ENCODE measurements at places on chromosomes 7 and 10.

GRCh38 chr7:43756368-43757072, 2.0 kb upstream of the BLVRA start:
- DNase-seq: peak; percentile 79

DNA sequence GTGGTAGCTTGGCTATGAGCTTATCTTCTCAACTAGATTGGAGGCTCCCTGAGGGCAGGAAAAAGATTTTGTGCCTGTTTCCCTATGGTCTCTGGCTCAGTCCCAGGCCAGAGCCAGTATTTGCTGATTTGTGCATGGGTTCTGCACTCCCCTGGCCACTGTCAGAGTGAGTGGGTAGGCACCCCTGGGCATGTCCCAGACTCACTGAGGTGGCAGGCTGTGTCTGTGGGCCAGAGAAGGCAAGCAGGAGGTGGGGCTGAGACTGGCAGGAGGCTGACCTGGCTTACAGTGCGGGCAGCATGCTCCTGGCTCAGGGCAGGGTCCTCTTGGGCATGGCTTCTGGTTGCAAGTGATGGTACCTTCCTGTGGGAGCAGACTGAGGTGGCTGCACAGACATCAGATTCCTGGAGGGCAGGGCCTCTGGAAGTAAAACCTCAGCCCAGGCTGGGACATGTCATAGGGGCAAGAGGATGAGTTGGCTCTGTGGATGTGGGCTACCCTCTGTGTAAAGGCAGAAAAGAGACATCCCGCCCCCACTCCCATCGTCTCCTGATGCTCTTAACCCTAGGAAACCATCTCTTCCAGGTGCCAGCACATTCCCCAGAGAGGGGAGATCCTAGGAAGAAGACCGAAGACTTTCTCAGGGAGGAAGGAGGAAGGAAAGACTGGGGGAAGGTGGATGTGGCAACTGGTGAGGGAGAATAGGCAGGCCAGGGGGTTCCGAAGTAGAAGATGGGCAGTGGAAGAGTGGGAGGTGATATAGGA, 4.3 kb downstream of the KCP start:
- no peak for DNase-seq

DNA sequence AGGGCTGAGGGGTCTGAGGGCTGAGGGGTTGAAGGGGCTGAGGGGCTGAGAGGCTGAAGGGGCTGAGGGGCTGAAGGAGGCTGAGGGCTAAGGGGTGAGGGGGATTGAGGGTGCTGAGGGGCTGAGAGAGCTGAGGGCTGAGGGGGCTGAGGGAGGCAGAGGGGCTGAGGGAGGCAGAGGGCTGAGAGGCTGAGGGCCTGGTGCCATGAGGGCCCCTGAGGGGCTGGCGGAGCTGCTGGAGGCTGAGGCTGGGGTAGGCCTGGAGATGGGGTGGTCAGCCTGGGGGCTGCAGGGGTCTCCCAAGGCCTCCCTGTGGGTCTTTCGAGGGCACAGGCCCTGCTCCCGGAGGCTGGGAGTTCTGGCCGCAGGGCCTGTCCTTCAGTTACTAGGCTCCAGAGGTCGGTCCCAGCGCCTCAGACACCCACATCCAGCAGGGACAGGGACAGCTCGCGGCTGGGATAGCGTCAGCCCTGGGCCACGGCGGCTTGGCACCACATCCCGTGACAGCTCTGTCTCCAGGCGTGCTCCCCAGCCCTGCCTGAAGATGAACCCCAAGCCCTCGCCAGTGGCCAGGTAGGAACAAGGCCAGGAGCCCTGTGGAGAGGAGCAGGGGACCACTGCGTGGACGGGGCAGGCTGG, 16.9 kb downstream of the MYO1G start:
- DNase-seq: no peak

DNA sequence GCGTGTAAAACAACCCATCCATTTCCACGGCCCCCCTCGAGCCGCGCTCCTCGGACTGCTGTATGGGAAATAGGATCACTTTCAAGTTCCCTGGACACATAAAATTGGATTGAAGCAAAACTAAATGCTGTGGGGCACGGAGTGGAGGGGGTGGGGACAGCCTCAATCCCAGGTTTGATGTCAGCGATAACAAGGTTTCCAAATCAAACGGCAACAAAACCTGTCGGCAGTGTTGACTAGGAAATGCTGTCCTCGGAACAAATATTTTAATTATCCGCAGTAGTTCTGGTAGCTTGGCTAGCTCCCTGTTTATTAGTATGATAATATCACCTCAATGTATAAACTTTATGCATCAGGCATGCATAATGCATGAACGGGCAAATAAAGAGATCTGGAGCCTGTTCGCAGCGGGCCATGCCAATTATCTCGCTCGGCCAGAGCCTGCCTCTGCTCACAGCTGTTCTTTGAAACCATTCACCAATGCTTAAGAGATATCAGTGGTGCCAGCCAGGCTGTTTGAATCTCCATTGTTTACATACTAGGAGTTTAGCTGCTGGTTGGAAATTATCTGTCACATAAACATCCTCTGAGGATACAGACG, 161.1 kb downstream of the PAXIP1 start:
- no peak for DNase-seq

DNA sequence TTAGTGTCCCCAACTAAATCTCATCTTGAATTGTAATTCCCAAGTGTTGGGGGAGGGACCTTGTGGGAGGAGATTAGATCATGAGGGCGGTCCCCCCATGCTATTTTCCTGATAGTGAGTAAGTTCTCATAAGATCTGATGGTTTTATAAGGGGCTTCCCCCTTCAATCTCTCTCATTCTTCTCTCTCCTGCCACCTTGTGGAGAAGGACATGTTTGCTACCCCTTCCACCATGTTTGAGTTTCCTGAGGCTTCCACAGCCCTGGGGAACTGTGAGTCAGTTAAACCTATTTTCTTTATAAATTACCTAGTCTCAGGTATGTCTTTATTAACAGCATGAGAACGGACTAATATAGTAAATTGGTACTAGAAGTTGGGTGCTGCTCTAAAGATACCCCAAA, 365.6 kb downstream of the ANKRD7 start:
- DNase-seq: no peak

DNA sequence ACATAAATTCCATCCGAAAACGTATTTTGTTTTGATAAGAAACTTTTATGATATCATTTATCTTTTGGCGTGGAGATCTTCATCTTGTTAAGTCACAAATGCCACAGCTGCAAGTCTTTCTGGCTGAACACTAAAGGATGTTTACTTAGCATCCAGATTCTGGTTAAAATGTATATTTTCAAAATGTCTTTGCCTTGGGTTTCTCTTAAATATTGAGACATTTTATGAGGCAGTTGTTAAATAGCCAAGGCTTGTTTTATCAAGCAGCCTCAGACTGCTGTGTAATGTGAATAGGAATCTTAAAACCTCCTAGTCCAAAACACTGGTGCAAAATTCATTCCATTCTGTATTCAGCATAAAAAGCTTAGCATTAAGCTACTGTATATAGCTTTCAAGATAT, 136.3 kb upstream of the FZD1 start:
- DNase-seq: peak; percentile 19

GRCh38 chr10:110780704-110781103, 91.0 kb upstream of the PDCD4 start:
- DNase-seq: no peak

- DNase-seq: no peak
Measured at GRCh38 chr7:71710442-71710841, 578.5 kb downstream of the GALNT17 start.

DNA sequence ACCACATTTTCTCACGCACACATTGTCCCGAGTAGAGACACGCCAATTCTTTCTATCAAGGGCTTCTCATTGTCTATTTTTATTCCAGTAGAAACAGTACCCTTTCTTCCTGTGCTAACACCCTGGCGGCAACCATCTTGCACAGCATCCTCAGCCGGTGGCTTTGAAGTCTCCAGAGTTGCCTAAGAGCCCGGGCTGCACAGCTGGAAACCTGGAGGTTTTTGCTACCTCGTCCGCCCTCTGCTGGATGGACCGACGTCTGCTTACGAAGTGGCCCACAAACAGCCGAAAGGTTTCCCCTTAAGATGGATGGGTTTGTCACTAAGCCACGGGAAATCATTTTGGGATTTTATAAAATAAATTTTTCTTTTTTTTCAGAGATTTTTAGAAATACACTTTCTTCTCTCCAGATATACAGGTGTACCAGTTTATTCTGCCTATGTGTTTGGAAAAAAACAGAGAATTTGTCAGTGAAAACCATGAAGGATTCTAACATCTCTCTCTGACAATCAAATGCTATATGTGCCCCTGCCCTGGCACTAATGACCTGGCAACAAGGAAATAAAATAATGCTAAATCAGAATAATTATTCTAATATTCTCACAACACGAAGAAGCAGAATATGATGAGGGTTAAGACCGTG, 81.8 kb upstream of the FAM204A start:
- peak; percentile 67 for DNase-seq

GRCh38 chr7:104431930-104432329, 103.5 kb downstream of the LHFPL3 start:
- DNase-seq: no peak

GRCh38 chr10:114350751-114351150, 53.6 kb downstream of the AFAP1L2 start:
- DNase-seq: no peak

GRCh38 chr10:48574322-48574796, 30.5 kb downstream of the ARHGAP22 start:
- no peak for DNase-seq

- no peak for DNase-seq
Measured at GRCh38 chr7:6658618-6659345, 21.7 kb downstream of the ZNF316 start.

DNA sequence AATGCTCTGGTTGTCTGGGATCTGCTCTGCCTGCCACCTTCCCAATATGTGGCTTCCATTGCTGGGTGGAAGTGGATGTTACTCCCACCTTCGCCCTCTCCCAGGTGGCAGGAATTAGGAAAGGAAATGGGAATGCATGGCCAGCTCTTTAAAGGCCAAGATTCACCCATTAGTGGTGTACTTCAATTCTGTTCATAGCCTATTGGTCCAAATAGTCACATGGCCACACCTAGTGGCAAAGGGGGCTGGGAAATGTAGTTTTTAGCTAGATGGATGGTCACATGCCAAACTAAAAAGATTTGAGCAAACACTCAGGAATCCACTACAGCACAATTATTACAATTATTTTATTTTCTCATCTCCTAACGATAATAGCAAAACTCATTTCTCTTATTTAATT, 135.1 kb downstream of the NPY start:
- DNase-seq: no peak

DNA sequence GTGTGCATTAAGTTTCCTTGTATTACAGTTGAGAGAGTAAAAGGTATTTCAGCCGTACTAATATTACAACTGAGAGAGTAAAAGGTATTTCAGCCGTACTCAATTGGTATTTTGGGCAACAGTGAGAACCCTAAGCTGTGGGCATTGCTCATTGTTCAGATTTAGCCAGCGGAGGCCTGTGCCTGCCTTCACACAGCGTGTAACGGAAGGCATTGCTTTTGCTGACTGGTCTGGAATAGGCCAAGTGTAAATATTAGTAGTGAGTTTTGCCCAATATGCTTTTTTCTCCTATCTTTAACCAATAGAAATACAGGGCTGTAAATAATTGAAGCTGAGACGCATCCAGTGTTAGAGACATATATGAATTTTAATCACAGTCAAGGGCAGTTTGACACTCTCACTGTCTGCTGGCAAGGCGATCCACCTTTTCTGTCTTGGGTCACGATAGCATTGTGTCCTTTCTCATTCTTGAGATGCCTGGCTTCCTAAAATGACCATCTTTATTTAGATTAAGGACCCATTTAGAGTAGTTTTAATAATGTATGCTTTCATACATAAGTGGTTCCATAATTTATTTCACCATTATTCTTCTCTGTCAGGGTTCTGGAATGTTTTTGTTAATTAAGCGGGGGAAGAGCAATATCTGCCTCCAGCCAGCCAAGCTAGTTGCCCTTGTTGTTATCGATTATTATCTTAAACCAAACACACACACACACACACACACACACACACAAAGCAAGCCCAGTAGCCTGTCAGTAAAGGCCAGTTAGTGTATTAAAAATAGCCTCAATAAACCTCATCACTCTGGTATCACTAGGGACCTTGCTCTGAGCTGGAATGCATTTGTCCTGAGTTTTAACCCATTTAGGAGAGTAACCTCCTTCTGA, 130.7 kb downstream of the CELF2 start:
- DNase-seq: no peak

GRCh38 chr10:103111031-103111917, 81.8 kb downstream of the NT5C2 start:
- DNase-seq: peak; percentile 31

- DNase-seq: peak; percentile 31
Measured at GRCh38 chr10:93916257-93917063, 22.7 kb downstream of the SLC35G1 start.

DNA sequence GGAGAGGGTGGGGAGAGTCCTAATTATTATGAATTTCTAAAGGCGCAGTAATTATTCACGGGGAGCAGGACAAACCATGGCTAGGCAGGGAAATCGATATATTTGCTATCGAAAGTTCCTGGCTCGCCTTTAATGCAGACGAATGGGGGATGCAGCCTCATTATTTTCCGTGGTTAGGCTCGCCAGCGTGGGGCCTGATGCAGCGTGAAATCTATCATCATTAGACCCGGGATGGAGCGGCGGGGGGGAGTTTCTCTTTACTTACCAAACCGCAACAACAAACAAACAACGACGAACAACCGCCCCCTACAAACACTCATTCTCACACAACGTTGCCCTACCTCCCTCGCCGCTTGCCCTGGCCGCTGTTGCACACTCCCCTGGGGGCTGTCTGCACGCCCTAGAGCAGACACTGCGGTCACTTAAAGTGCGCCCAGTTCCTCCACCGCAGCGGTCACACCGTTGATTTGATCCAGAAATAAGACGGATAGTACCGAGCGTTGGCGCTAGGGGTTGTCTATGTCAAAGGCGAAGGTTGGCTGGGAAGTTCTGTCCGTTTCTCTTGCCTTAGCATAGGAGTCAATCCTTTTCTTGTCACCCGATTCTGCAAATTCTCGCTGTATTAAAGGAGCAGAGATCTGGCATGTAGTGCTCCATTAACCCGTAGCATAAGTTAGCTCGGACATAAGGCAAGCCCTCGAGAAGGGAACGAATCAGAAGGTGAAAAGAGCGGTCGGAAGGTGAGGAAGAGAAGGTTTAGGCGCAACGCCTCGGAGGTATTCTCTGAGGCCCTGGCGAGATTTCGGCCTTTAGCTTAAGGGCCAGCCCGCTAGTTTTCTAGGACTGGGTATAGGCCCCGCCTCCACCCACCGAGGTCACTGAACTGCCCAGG, 10.4 kb downstream of the NXPH1 start:
- no peak for DNase-seq

- peak; percentile 54 for DNase-seq
Measured at GRCh38 chr7:114450431-114450830, 35.8 kb downstream of the FOXP2 start.

DNA sequence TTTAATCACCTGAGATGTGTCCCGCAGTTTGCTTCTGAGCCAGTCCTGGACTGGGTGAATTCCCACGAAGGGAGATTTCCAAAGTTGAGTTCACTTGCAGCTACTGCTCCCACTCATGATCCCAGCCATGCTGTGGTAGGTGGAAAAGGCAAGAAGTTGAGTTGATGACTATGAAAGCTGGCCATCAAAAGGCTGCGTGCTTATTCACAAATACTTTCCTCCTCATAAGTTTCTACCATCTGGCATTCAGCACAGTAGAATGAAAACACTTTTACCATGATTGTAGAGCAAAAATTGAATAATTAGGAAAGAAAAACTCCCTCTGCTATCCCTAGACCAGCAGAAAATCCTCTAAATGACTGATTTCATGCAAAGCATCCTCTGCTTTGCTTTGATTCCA, 281.8 kb downstream of the INHBA start:
- DNase-seq: no peak
